ENCODE measurements at places on chromosomes 7 and 10.

DNA sequence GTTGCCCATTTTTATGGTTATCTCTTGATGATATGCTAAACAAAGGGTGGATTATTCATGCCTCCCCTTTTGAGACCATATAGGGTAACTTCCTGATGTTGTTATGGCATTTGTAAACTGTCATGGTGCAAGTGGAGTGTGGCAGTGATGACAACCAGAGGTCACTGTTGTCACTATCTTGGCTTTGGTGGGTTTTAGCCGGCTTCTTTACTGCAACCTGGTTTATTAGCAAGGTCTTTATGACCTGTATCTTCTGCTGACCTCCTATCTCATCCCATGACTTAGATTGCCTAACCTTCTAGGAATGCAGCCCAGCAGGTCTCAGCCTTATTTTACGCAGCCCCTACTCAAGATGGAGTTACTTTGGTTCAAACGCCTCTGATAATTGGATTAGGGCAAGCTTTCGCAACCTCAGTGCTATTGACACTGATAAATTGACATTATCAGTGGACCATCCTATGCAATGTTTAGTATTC is 36.9 kb downstream of the BAG3 start:
- no peak for DNase-seq

DNA sequence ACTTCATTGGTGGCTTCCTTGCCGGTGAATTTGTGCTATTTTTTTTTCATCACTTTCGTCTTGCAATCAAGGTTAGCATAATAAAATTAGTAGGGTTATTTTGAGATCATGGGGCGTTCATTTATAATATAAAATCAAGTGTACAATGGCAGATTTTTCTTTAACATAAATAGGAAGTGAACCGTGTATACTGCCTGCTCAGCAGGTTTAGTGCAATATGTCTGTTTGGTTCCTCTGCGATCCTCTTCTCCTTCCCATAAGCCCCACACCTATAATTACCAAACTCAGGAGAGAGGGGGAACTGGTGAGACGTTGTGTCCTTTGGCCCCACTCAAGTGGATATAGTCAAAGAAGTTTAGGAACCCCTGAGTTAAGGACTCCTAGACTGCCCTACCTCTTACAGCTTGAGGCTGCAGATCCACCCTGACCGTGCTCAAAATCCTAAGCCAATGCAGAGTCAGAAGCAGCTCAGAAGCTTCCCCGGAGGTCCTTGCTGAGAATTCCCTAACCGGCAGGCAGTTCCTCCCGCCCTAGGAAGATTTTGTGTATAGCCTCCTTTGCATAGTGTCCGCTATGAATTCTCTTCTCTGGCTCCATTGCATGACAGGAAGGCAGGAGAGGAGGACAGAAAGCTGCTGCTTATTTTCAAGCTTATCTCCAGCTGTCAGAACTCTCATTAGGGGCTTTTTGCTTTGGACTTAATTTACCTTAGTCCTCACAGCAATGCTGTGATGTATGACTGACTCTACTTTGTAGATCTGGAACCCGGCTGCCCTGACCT is 41.5 kb downstream of the PYROXD2 start:
- no peak for DNase-seq

- DNase-seq: peak; percentile 41
Measured at GRCh38 chr10:60353519-60354258, 36.0 kb downstream of the ANK3 start.

DNA sequence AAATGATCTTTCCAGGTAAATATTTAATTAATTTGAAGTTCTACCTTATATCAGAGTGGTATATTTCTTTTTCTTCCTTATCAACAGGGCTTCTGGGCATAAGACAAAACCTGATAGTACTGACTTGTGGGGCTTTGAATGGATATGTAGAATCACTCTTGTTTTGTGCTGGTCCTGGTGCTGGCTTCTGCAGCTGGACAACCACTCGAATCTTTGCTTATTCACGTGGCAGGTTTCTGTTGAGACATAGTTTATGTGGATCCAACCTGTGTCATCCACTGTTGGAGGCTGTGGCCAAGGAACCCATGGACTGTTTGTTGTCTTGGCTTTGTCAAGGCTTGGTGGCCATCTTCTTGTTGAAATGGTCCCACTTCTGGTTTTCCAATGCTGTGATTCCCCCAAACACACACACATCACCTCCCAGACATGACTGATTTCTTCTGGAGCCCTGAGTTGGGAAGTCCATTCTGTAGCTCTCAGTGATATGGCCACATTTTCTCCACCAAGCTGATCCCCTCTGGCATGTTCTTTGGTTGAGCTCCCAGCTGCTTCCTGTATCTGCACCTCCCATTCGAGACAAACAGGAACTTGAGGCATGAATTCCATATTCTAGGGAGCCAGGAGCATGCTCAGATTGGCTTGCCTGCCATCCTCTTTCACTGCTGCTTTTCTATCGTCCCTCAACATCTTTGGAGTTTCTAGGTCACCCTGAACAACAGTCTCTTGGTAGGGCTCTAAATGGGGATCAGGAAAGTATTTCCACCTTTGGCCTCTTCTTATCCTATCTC is 19.5 kb downstream of the TAS2R41 start:
- DNase-seq: no peak

- DNase-seq: no peak
Measured at GRCh38 chr10:44245601-44245938, 139.3 kb downstream of the CXCL12 start.
